ENCODE measurements at places on chromosomes 1 and 21. TPM values are rescaled to one million over a fixed set of nuclear protein-coding genes. Genes with fewer than 3 reads are reported as not detected.

NOS1AP gene
- total RNA-seq = 7.0 TPM

- no peak overlapping the region for H3K27ac ChIP-seq
- no peak for DNase-seq
- no peak overlapping the region for H3K4me3 ChIP-seq
- H3K27me3 ChIP-seq = peaks cover 11% of the 10 kb centered on the region
- H3K4me1 ChIP-seq = peaks cover 15% of the 10 kb centered on the region
Measured at GRCh38 chr1:48878191-48878940, 101.7 kb upstream of the BEND5 start.

GRCh38 chr1:13775459-13775858 is 75.5 kb downstream of the PRDM2 start:
- peaks cover 5% of the 10 kb centered on the region for H3K4me1 ChIP-seq
- peaks cover 15% of the 10 kb centered on the region for H3K36me3 ChIP-seq
- H3K27ac ChIP-seq = no peak overlapping the region
- H3K4me3 ChIP-seq = no peak overlapping the region
- H3K27me3 ChIP-seq = no peaks in the 10 kb centered on the region

KRTAP25-1 gene
- not detected for total RNA-seq

DNA sequence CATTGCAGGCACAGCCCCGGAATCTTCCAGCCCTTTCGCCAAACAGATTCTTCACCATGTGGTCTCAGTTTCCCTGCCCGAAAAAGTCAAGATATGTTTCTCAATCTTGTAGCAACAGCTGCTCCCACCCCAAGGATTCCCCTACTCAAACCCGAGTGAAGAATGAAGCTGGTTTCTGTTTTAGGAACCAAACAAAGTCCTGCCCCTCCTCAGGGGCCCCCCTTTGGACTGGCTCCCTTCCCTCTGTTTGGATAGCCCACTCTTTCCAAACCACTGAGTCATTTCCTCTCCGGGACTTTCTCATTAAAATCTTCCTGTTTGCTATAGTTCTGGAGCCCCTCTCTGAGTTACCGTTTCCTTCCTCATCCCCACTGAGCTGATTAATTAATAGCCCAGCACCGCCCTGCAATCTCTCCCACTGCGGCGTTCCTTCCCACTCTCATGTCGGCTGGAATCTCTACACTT is 100.9 kb downstream of the TSEN15 start:
- H3K4me1 ChIP-seq = peaks cover 18% of the 10 kb centered on the region
- no peaks in the 10 kb centered on the region for H3K27me3 ChIP-seq
- no peak overlapping the region for H3K4me3 ChIP-seq
- H3K27ac ChIP-seq = no peak overlapping the region

DNA sequence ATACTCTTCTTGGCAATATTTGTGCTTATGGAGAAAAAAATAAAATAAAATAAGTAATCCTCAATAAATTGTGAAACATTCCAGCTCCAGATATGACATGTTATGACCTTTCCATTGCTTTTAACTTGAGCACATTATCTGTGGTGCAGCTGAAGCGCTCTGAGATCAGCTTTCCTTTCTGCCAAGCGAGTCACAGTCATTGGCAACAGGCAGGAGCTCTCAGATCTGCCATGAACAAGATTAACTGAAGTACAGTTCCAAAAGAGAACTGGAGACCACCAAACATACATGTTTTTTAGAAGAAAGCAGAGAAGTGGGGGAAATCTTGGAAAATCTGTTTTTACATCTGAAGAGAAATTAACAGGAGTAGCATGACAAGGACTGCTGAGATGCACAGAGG is 89.2 kb upstream of the DSCAM start:
- no peaks in the 10 kb centered on the region for H3K36me3 ChIP-seq
- H3K27me3 ChIP-seq = peaks cover 4% of the 10 kb centered on the region
- H3K4me3 ChIP-seq = no peak overlapping the region
- no peaks in the 10 kb centered on the region for H3K4me1 ChIP-seq

RHD gene
- total RNA-seq = 0.07 TPM

ABCG1 gene
- 3.3 TPM for total RNA-seq

- peak overlapping the region; percentile 52 for H3K27ac ChIP-seq
- no peaks in the 10 kb centered on the region for H3K27me3 ChIP-seq
- no peaks in the 10 kb centered on the region for H3K36me3 ChIP-seq
- DNase-seq = no peak
- H3K4me1 ChIP-seq = peaks cover 31% of the 10 kb centered on the region
- H3K4me3 ChIP-seq = peak overlapping the region; percentile 86
Measured at GRCh38 chr1:27487966-27488884, 1.7 kb downstream of the WASF2 start.

CADM3 gene
- 10.0 TPM for total RNA-seq

Data from neural crest cell (in vitro differentiated cells).